ENCODE measurements at places on chromosomes 7 and 10.

- DNase-seq, result no peak
Observed at GRCh38 chr10:16231734-16232435, 204.9 kb upstream of the PTER start.

GRCh38 chr10:12782537-12782936 is 219.0 kb downstream of the CCDC3 start:
- no peak for DNase-seq

DNA sequence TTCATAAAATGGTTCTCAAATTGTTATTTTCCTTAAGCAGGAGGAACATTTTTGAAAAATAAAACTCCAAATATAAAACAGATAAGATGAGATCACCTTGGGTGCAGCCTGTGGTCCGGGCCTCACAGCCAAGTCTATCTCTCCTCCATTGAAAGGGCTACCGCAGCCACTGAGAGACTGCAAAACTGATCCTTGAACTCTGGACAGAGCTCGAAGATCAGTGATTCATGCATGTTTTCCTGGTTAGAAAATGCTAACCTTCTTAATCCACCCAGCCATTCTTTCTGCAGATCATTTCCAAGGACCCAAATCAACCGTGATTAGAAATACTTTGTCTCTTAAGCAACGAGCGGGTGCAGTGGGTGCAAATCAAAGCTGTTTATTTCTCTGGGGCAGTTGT is 378.8 kb downstream of the PLXDC2 start:
- no peak for DNase-seq

GRCh38 chr10:77872151-77872946 is 54.2 kb downstream of the DLG5 start:
- DNase-seq, result no peak

GRCh38 chr7:25565002-25565401 is 336.7 kb upstream of the NPVF start:
- DNase-seq, result no peak

DNA sequence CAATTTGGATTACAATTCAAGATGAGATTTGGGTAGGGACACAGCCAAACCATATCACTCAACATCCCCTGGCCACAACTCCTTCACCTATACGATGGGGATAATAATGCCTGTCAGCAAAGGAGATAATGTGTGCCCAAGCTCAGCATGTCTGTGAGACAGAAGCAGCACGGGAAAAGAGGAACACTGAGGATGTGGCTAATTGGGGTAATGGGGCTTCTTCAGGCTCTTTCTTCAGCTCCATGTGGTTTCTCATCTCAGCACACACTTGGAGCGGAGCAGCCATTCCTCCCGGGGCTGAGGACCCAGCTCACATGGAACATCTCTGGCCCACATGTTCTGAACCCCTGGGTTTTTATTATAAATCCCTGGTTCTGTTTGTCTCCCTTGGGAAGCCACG is 136.0 kb upstream of the NAMPT start:
- no peak for DNase-seq

DNA sequence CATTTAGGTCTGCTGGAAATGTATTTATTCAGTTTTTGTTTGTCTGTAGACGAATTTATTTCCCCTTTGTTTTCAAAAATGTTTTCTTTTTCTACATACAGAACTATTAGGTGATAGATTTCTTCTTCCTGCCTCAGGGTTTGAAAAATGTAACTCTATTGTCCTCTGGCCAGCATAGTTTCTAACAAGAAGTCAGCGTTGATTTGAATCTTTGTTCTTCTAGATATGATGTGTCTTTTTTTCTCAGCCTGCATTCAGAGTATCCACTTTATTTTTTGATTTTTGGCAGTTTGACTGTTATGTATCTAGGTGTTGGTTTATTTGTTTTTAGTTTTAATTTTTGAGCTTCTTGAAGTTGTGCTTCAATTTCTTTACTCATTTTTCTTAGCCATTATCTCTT is 7.5 kb upstream of the OR2F1 start:
- DNase-seq, result no peak

DNA sequence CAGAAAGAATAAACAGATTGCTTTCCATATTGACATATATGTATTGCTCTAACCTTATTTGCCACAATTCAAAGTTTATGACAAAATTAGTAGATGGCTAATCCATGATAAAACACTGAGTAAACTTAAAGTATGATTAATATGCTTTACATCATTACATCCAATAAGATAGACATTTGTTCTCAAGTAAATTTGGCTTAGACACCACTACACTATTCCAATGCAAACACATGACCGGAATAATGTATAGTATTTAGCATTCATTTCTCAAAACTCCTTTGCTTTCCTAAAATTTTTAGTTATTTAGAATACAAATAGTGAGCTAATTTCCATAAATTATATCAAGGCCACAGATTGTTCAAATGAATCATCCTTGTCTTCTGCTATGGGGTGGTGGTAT is 20.2 kb downstream of the SEM1 start:
- DNase-seq, result no peak

DNA sequence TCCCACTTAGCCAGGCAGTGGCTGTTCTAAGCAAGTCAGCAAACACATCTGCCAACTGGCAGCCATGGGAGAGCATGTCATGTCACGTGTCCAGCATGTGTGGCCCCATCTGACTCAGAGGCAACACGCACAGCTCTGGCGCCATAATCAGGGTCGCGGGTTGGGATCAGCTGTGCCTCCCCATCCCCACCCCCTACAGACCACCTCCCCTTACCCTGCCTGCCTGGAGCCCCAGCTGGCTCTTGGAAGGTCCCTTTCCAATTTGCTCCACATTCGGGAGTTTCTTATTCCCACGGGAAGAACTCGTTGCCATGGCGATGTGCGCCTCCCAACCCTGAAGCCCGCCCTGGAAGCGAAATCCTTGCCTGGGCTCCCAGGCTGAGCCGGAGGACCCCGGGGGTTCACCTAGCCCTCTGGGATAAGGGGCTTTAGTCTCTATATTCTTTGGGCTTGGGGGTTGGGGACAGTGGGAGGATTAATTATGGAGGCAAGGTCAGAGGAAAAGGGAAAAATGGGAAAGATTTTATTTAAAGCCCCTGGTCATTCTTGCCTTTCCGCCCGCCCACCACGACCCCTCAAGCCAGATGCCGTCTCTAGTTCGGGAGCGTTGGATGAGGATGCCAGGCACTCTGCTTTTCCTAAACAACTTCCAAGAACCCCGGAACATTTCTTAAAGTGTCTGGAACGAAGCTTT is 283.7 kb downstream of the ZEB1 start:
- DNase-seq, result no peak

GRCh38 chr7:17815318-17815717 is 125.0 kb downstream of the SNX13 start:
- no peak for DNase-seq

- DNase-seq, result no peak
Observed at GRCh38 chr10:49310460-49310859, 11.5 kb downstream of the C10orf71 start.

DNA sequence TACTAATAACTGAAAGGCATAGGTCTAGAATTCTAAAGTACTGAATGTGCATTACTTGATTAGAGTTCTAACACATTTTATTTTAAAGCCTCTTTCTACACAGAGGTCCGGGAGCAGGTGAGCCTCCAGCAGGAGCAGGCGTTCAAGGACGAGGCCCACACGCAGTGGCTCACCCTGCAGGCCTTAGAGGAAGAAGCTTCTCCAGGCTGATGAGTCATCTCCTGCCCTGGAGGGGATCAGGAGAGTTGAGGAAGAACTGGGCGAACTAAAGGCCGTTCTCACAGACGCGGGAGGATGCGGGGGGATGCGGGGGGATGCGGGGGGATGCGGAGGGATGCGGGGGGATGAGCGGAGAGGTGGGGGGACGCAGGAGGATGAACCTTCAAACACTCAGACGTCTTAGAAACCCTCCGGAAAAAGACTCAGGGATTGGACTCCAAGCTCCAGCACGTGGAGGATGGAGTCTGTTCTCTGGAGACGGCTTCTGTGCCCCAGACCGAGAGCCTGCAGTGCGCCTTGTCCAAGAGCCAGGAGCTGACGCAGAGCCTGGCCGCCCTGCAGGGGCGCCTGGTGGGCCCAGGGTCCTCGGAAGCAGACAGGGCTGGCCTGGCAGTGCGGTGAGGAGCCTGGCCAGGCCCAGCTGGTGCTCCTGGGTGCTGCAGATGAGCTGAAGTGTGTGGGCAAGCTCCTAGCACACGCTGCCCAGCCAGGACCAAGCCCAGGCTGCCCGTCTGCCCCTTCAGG is 433.7 kb upstream of the TPK1 start:
- no peak for DNase-seq

- DNase-seq, result no peak
Observed at GRCh38 chr7:44761207-44762161, 12.8 kb downstream of the ZMIZ2 start.

DNA sequence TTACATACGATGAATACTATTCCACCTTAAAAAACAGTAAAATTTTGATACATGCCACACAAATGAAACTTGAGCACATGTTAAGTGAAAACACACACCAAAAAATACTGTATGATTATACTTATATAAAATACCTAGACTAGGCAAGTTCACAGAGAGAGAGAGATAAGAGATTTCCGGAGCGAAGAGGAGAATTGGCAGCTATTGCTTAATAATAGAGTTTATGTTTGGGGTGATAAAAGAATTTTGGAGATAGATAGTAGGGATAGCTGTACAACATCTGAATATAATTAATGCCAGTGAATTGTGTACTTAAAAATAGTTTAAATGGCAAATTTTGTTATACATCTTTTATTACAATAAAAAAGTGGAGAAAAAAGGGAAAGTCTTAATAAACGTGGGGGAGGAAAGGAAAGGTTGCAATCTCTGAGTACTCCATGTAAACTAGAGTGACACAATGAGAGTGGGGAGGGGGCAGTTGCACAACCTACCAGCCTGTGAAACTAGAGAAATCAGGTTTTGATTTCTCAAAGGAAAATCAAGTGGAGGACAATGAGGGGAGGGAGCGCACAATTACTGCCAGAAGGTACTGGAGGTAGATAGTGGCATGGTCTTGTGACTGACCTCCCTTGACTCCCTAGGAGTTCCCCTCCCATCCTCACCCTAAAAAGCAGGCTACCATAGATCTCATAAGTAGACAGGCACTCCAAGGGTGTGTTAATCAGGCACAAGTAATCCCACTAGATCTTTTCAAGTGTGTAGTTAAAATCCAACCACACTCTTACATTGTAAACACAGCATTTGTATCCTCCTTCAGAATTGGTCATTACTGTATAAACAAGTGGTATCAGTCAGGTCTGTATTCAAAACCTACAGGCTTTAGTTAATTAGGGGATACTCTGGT is 31.6 kb upstream of the ANK3 start:
- DNase-seq, result no peak

DNA sequence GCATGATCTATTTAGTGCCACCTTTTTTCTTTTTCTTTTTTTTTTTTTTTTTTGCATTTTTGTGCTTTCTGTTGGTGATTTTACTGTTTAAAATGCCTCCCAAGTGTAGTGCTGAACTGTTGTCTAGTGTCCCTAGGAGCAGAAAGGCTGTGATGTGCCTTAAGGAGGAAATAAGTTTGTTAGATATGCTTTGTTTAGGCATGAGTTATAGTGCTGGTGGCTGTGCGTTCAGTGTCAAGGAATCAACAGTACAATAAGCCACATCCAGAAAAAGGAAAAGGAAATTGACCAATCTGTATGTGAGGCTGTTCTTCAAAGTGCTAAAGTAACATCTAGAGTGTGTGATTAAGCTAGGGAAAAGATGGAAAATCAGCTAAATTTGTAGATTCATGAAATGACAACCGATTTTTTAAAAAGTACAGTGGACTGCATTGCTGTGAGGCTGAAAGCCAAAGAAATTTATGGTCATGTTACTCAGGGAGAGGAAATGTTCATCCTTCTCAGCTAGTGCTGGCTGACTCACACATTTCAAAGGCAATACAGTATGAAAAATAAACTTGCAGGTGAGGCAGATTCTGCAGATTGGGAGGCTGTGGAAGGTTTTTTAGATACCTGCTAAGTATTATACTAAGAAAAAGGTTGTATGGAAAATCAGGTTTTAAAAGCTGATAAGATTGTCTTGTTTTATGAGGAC is 122.7 kb upstream of the ADCY1 start:
- no peak for DNase-seq

DNA sequence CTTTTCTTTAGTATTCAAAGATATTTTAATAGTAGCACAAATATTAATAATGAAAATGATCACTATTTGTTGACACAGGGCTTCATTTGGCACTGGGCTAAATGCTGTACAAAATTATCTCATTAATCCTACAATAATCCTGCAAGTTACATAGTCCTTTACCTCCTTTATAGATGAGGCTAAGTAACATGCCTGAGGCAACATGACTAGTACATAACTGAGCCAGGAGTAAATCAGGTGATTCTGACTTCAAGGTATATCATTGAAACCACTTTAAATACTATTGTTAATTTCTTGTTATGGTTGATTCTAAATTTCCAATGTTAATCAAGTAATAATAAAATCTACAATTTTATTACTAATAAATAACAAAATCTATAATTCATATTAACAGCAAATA is 39.8 kb downstream of the SEM1 start:
- DNase-seq, result no peak

GRCh38 chr10:100866010-100866409 is 46.8 kb upstream of the SLF2 start:
- DNase-seq, result no peak

DNA sequence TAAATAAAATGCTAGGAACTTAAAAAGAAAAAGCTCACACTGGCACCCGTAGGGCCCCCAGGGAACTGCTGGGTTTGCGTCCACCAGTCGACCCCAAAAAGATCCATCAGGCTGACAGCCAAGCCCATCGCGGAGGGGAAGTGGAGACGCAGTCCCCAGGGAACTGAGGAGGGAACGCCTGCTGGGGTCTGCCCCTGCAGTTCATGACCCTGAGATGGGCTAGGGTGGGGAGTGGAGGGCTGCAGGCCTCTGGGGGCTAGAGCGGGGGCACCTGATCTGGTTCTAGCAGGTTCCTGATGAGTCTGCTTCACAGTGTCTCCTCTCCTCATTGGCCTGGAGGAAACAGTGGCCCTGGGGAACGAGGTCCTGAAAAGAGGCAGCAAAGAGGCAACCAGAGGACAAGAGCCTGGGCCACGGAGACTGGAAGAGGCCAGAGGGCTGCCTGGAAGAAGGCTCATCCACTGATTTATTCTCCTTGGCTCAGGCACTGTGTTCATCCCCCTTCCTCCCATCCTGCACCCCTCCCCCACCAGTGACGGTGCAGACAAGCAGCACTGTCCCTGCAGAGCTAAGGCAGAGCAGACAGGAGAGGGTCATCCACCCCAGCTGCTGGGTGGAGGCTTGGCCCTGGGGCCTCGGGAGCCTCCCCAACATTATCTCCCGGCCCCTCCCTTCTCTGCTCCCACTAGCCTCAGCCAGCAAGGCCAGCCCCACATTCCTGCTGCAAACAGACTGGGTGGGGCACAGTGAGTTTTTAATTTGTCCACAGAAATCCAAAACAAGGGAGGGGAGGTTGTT is 24.7 kb upstream of the HSPA12A start:
- DNase-seq, result no peak

All from stimulated activated CD4-positive, alpha-beta T cell treated with anti-CD3 and anti-CD28 coated beads, Interleukin-1b, Interleukin-23, amount 100 ng/mL, for 24 hours (primary cell).